LHCN-M2 (cell line): ENCODE measurements at places on chromosomes 11 and 22. TPM values are rescaled to one million over a fixed set of nuclear protein-coding genes. Genes with fewer than 3 reads are reported as not detected.

DNA sequence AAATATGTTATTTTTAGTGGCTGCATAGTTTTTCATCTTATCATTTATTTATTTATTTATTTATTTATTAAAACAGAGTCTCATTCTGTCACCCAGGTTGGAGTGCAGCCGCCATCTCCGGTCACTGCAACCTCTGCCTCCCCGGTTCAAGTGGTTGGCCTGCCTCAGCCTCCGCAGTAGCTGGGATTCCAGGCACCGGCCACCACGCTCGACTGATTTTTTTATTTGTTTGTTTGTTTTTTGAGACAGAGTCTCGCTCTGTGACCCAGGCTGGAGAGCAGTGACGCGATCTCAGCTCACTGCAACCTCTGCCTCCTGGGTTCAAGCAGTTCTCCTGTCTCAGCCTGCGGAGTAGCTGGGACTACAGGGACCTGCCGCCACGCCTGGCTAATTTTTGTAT, 262.9 kb upstream of the DDI1 start:
- DNase-seq: no peak

DNA sequence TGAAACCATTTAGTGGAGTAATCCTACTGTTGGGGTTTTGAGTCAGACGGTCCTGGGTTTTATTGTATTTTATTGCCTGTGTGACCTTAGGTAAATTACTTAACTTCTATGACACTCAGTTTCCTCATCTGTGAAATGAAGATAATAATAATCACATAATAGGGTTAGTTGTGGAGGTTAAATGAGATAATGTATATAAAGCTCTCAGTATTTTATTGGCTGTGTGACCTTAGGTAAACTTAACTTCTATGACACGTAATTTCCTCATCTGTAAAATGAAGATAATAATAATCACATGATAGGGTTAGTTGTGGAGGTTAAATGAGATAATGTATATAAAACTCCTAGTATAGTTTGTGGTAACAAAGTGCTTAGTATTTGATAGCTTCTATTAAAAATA, 13.2 kb downstream of the BARX2 start:
- no peak for DNase-seq

DNA sequence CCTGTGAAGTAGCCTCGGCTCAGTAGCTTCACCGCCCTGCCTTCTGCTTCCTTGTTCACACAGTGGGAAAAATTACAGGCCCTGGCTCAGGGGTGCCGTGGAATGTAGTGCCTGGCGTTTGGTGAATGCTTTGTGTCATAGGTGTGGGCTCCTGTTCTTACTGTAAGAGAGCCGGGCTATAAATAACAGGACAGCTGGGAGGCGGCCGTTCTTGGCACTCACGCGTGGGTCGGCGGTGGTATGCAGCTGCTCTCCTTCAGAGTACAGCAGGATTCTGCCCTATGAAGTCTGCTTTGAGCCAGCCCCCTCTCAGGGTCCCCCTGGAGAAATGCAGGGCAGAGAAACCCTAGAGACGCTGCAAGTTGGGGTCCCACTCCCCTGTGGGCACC, 84.2 kb downstream of the CTTN start:
- DNase-seq: peak; percentile 72

GRCh38 chr11:72642884-72643522, 31.2 kb downstream of the PDE2A start:
- peak; percentile 18 for DNase-seq

- DNase-seq: no peak
These were observed 127.1 kb downstream of the SLC1A2 start for GRCh38 chr11:35292279-35292678.

- no peak for DNase-seq
These were observed 8.0 kb upstream of the CHST1 start for GRCh38 chr11:45673441-45673840.

Gene ZP1
- total RNA-seq: 0.57 TPM in 1 of 2 replicates, not detected in the other

Gene ZDHHC24
- total RNA-seq: 20.1 and 24.8 TPM in 2 replicates

Gene DCDC1
- total RNA-seq: 0.40 and 0.71 TPM in 2 replicates

Gene CLDN5
- 4.9 and 11.1 TPM in 2 replicates for total RNA-seq

Gene CRYBB3
- total RNA-seq: not detected in 2 replicates

Gene GALR3
- not detected in 2 replicates for total RNA-seq
